Aorta (tissue), 5 donors: ENCODE measurements at places on chromosomes 13 and 19.

- no peak for DNase-seq
Observed at GRCh38 chr19:1166872-1167573, 7.0 kb downstream of the SBNO2 start.

DNA sequence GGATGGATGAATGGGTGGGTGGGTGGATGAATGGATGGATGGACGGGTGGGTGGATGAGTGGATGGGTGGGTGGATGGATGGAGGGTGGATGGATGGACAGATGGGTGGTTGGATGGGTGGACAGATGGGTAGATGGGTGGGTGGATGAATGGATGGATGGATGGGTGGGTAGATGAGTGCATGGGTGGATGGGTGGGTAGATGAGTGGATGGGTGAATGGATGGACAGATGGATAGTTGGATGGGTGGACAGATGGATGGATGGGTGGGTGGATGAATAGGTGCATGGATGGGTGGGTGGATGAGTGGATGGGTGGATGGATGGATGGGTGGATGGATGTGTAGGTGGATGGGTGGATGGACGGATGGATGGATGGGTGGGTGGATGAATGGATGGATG lies 17.8 kb downstream of the SHC2 start:
- no peak for DNase-seq

GRCh38 chr13:59461411-59461810 lies 702.3 kb downstream of the DIAPH3 start:
- DNase-seq, result no peak

DNA sequence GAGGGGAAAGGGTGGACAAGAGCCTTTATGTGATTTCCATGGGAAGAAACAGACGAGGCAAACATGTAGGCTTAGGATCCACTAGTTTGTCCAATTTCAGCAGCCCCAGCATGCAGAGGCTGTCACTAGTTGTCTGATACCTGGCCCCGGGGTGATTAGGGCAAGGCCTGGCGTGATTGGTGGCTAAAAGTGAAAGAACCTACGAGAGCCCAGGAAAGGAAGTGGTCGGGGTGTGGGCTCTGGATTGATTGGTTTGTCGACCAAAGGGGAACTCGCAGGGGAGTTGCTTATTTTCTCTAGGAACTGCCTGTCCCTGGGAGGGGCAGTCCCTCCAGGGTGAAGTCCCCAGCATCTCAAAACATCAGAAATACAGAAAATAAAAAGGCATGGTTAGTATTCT lies 64.2 kb upstream of the UQCRFS1 start:
- no peak for DNase-seq

- peak; percentile 89 for DNase-seq
Observed at GRCh38 chr19:38361633-38362075, 12.7 kb upstream of the PSMD8 start.

DNA sequence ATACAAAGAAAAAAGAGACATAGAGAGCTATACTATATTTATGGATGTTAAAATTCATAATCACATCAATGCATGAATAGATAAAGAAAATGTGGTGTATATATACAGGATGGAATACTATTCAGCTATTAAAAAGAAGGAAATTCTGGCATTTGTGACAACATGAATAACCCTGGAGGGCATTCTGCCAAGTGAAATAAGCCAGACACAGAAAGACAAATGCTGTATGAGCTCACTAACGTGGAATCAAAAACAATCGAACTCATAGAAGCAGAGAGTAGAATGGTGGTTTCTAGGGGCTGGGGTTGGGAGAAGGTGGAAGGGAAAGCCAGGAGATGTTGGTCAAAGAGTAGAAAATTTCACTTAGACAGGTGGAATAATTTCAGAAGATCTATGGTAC lies 24.0 kb downstream of the UTP14C start:
- no peak for DNase-seq

GRCh38 chr19:3084943-3085342 lies 9.2 kb upstream of the GNA11 start:
- DNase-seq, result no peak

DNA sequence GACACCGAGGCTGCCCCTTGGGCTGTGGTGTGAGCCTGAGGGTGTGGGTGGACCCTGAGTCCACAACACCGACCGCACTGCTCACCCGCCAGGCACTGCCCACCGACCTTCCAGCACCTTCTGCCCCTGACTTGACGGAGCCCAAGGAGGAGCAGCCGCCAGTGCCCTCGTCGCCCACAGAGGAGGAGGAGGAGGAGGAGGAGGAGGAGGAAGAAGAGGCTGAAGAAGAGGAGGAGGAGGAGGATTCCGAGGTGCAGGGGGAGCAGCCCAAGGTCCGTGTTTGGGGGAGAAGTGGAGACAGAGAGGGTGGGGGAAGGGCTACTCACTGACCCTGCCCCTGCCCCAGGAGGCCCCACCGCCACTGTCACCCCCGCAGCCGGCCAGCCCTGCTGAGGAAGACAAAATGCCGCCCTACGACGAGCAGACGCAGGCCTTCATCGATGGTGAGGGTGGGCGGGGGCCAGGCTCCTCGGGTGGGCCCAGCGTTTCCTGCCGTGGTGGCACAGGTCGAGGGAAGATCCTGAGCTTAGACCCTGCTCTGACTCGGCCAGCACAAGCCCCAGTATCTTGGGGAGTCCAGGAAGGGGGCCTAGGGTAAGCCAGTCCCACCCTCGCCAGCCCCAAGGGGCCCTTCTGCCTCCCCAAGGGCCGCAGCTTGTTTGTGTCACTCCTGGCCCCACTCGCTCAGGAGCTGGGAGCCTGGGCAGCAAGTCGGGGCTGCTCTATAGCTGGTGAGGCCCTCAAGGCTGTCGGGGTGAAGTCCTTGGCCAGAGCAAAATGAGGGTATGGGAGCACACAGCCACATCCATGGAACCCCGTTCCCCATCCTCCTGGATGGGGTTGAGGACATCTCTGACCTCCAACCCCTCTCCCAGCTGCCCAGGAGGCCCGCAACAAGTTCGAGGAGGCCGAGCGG lies 12.2 kb downstream of the PRKCSH start:
- DNase-seq, result no peak

DNA sequence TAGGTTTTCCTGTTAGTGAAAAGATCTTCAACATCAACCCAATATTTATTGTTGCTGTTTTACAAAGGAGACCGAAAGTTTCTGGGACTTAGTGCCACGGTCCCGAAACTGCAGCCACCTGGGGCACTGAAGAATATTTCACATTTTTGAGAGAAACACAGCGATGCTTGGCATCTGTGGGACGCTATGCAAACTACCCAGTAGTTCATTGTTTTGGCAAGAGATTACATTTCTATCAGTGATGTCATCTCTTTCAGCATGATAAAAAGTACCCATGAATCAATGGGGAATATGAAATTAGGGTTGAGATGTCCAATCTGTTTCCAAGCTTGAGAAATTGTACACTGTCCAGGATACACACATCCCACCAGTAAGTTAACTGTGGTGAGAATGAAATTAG lies 43.9 kb downstream of the TGDS start:
- DNase-seq, result no peak

DNA sequence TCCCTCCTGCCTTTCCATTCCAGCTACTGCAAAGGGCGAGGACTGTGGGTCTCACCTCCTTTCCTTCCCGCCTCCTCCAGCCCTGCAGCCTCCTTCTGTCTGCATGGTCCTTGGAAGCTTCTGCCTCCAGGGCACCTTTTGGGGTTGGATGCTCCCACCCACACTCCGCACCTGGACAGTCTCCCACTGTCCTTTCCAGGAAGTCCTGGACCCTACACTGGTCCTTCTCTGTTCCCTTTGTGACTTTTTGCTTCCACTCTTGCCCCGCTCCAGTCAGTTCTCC lies 130.8 kb downstream of the USP12 start:
- no peak for DNase-seq

- DNase-seq, result no peak
Observed at GRCh38 chr19:58203814-58204475, 21.1 kb downstream of the ZNF274 start.

DNA sequence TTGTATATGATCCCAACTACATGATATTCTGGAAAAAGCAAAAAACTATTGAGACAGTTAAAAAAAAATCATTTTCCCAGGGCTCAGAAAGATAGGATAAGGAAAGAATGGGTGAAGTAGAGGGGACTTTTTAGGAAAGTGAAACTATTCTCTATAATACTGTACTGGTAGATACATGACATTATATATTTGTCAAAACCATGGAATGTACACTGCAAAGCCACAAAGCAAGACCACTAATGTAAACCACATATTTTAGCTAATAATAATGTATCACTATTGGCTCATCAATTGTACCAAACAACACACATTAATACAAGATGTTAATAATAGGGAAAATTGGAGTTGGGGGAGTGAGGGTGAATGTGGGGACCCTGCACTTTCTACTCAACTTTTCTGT lies 182.6 kb downstream of the EFNB2 start:
- DNase-seq, result no peak

DNA sequence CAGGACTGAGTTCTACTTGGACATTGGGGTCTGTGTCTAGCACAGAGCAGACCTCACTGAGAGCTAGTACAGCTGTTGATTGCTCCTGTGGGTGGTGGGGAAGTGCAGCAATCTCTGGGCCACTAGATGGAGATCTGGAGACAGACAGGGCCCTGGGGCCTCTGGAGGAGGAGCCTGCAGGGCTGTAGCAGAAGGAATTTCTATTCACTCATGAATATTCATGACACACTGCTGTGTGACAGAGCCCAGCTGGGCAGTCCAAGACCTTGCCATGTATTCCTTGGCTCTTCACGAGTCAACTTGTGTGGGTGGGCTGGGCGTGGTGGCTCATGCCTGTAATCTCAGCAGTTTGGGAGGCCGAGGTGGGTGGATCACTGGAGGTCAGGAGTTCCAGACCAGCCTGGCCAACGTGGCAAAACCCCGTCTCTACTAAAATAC lies 37.5 kb downstream of the SUGP2 start:
- peak; percentile 66 for DNase-seq

- DNase-seq, result no peak
Observed at GRCh38 chr19:13983213-13983889, 22.8 kb downstream of the RFX1 start.

GRCh38 chr19:30049846-30050667 lies 108.0 kb downstream of the URI1 start:
- no peak for DNase-seq

DNA sequence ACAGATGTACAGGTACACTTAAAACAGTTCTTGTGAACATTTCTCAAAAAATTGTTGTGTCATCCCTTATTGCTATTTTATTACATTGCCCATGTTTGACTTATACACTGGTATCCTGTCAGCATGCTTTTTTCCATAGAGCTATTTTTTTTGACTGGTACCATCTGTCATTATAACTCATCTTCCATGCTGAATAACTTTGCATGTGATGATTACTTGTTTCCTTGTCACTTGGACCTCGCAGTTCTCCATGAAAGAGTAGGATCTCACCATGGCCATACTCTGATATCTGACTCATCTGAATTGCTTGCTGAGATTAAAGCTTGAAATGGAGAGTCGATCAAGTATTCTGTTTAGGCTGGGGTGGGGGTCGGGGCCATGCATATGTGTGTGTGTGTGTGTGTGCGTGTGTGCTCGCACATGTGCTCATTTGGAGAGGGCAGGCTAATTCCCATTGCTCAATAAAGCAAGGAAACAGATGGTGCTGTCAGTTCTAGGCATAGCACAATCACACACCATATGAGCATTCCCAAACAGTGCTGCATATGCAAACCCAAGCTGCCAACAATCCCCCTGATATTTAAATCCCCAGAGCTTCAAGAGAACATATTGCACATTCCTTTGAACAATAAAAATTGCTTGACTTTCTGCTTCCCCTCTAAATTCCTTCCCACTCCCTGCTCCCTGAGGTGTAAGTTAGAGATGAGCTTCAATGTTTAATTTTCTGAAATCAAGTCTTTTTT lies 62.9 kb downstream of the NHLRC3 start:
- no peak for DNase-seq

GRCh38 chr19:47352095-47352494 lies 3.0 kb downstream of the DHX34 start:
- DNase-seq, result no peak

DNA sequence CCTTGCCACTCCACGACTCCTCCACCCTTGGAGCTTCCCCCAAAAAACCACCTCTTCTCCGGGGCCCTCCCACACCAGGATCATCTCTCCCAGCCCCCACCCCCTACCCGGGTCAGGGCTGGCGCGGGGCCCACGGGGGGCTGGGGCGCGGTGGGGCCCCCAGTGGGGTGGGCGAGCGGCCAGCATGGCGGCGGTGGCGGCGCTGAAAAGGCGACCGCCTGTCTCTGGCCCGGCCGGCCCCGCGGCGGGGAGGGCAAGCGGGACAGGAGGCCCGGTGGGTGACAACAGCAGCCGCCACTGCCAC lies 850 bp downstream of the DYRK1B start:
- DNase-seq, result no peak

GRCh38 chr19:19445911-19446361 lies 40.5 kb downstream of the GATAD2A start:
- no peak for DNase-seq

- no peak for DNase-seq
Observed at GRCh38 chr19:36483653-36484052, 5.7 kb downstream of the ZNF566 start.

- no peak for DNase-seq
Observed at GRCh38 chr13:48154671-48155070, 59.8 kb upstream of the MED4 start.

GRCh38 chr13:28413999-28414398 lies 80.9 kb downstream of the FLT1 start:
- no peak for DNase-seq

- no peak for DNase-seq
Observed at GRCh38 chr13:48852911-48853727, 122.6 kb upstream of the FNDC3A start.

- DNase-seq, result no peak
Observed at GRCh38 chr13:94607056-94607455, 5.4 kb downstream of the GPR180 start.

- no peak for DNase-seq
Observed at GRCh38 chr19:47580397-47580796, 7.4 kb upstream of the ZNF541 start.

DNA sequence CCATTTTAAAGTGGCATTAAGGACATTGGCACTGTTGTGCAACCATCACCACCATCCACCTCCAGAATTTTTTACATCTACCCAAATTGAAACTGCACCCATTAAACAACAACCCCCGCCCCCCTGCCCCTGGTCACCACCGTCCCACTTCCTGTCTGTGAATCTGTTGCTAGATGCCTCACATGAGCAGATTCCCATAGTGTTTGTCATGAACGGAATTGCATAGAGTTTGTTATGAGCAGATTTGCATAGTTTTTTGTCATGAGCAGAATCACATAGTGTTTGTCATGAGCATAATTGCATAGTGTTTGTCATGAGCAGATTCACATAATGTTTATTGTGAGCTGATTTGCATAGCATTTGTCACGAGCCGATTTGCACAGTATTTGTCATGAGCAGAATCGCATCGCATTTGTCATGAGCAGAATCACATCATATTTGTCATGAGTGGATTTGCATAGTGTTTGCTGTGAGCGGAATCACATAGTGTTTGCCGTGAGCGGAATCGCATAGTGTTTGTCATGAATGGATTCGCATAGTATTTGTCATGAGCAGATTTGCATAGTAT lies 54.0 kb upstream of the GTF3A start:
- no peak for DNase-seq

GRCh38 chr19:33311326-33311682 lies 9.0 kb upstream of the CEBPA start:
- no peak for DNase-seq

DNA sequence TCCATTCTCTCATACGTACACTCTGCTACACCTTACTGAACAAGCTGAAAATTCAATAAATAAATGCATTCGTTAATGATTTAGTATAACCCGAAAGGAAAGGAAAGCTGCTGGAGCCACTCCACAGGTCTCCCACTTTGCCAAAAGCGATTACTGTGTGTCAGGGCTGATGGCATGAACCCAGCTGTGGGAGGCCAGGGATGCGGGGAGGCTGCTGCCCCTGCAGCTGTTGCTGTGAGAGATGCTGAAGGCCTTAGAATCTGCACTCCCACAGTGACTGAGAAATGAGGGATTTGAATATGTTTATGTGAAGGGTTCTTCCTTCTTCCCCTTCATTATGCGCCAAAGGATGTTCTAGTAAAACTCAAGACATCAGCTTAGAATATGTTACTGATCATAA lies 58.7 kb upstream of the NBEA start:
- DNase-seq, result no peak
